NCI-H2029 treated with DMSO at 0.1 percent for 48 hours (cell line): ENCODE measurements at places on chromosomes 4 and X.

DNA sequence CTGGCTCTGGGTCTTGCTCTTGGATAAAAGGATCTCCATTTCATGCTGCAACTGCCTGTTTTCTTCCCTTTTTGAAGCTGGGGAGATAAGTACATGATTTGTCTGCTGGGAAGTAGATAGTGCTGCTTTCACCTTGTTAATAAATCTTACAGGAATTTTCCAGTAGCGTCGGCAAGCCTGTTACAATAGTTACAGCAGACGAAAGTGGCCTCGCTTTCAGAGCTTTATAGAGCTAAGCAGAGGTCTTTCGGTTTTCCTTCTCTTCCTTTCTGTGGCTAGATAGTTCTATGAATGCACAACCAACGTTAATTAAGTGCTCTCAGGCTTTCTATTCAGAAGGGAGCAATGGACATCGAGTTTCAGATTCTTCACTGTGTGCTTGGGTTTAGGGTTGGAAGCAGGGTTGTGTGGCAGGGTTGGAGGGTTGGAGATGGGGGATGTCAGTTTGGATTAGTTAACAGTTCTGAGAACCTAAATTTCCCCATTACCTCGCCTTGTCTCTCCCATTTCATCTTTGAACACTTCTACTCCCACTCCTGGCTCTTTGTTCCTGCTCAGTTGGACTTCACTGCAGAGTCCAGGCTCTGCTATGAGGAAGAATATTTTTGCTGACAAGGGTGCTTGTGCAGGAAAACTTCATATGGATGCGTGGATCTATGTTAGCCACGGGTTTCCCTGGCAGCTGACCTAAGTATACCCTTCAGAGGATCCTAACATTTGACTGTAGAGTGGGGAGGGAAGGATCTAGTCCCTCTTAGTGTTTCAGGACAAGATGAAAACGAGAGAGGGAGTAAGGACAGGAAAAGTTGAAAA is 237.9 kb downstream of the ARHGAP10 start:
- no peak for DNase-seq

DNA sequence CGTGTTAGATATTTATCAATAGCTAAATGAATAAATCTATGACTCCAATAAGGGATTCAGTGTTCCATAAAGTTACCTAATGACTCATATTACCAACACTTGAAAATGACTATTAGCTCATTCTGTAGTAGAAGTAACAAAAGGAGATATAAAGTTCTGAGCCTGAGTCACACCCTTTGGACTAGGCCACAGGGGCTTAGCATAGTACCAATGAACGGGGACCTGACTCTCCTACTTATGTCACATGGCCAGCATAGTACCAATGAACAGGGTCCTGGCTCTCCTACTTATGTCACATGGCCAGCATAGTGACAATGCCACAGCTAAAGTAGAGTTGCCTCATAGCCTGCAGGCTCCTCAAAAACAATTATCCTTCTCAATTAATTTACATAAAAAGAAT is 43.7 kb downstream of the MAGEB16 start:
- no peak for DNase-seq

DNA sequence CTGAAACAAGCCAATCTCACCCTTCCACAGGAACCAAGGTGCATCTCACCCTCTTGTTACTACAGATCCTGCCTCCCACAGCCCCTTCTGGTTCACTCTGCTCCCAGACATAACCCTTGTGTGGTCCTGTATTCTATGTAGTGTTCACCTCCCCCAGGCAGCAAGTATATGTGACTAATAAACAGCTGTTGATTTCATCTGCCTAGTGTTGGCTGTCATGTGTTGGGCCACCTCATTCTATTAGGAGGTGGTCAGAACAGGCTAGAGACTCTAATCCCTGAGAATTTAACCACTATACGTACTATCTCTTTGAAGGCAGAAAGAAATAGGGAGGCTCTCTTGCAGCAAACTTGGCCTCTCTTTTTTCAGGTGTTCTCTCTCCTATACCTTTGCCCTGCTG is 134.3 kb upstream of the RPL34 start:
- DNase-seq: no peak

DNA sequence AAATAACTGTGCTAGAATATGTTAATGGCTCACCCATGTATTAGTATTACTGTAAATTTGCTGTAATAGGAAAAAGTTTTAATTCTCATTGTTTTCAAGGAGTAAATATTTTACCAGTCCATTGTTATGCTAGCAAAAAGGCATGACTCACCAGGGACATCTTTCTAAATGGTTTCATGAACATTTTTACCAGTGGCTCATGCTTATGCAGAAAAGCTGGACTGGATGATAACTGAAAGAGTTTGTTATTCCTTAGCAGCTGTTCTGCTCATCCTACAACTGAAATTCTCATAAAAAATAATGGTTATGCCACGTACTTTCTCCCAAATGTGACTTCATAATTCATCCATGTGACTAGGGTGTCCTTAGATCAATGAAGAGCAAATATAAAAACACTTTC is 111.9 kb upstream of the PCDH18 start:
- DNase-seq: no peak
